ENCODE measurements at places on chromosomes 4 and X.

GRCh38 chr4:165493359-165493758 is 114.6 kb downstream of the CPE start:
- peak; percentile 85 for DNase-seq

- DNase-seq: no peak
Measured at GRCh38 chr4:48369771-48370170, 28.4 kb downstream of the SLAIN2 start.

DNA sequence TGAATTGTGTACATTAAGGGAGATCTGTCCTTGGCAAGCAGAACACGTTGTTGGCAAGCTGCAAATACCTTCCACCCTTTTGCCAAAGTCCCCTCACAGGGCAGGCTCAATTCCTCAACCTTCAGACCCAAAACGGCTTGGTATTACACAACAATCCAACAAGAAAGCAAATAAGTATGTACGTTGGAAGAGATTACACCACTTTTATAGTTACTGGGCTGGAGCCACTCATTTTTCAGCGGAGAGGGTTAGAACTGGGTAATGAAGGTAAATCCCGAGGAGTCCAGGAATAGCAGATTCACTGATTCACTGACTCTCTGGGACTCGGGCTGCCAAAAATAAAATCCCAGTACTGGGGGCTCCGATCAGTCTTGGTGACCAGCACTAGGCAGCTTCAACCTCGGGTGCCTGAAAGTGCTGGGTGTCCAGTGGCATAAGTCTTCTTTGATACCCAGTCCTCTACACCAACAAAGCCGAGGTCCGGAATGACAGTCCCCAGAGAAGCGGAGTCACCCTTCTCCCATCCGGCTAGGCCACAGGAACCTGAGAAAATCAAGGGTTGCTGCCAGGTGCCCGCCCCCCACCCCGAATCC is 587 bp downstream of the TIMM8A start:
- peak; percentile 20 for DNase-seq

DNA sequence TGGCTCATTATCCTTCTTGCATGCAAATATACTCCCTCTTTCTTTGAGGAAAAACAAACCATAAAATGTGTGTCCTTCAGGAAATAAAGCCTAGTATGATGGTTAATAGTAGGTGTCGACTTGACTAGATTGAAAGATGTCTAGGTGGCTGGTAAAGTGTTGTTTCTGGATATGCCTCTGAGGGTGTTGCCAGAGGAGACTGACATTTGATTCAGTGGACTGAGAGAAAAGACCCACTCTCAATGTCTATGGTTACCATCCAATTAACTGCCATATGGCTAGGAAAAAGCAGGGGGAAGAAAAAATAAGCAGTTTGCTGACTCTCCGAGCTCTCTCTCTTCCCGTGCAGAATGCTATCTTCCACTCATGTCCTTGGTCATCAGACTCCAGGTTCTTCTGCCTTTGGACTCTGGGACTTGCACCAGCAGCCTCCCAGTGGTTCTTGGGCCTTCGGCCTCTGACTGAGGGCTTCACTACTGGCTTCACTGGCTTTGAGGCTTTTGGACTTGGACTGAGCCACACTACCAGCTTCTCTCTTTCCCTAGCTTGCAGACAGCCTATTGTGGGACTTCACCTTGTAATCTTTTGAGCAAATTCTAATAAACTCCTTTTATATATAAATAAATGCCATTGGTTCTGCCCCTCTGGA is 532.1 kb upstream of the HTR2C start:
- DNase-seq: no peak

- no peak for DNase-seq
Measured at GRCh38 chr4:7167706-7168105, 24.6 kb upstream of the SORCS2 start.

DNA sequence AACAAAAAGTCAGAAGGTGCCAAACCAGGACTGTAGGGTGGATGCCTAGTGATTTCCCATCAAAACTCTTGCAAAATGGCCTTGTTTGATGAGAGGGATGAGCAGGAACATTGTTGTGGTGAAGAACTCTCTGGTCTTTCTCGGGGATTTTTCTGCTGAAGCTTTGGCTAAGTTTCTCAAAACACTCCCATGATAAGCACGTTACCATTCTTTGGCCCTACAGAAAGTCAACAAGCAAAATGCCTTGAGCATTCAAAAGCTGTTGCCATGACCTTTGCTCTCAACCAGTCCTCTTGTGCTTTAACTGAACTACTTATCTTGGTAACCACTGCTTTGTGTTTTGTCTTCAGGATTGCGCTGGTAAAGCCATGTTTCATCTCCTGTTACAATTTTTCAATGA is 3.0 kb upstream of the SEC31A start:
- DNase-seq: no peak

DNA sequence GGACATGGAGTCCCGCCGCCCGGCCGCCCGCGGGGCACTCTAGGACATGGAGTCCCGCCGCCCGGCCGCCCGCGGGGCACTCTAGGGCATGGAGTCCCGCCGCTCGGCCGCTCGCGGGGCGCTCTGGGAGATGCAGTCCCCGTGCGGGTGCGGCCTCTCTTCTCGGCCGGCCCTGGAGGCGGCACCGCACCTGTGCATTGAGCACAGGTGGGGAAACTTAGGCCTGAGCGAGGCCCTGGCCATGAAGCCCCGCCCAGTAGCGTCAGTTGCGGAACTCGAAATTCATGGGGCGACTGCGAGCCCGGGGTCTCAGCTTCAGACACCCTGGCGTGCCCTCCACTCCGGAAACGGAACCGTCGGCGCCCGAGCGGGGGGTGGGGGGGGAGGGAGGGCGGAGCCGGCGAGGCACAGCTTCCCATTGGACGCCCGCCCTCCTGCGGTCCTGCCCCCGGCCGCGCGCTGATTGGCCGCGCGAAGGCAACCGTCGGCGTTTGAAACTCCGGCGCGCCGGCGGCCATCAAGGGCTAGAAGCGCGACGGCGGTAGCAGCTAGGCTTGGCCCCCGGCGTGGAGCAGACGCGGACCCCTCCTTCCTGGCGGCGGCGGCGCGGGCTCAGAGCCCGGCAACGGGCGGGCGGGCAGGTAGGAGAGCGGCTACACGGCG is at the start of the genes TACC3 and TMEM129:
Gene TACC3, plus strand, starts transcription at position 519 of the 663 bp plus-strand sequence. CDS start 1,901 bp downstream, outside the sequence.
Gene TMEM129, minus strand, starts transcription at position 321 of the 663 bp plus-strand sequence. CDS start 486 bp downstream, outside the sequence.
- peak; percentile 99 for DNase-seq

DNA sequence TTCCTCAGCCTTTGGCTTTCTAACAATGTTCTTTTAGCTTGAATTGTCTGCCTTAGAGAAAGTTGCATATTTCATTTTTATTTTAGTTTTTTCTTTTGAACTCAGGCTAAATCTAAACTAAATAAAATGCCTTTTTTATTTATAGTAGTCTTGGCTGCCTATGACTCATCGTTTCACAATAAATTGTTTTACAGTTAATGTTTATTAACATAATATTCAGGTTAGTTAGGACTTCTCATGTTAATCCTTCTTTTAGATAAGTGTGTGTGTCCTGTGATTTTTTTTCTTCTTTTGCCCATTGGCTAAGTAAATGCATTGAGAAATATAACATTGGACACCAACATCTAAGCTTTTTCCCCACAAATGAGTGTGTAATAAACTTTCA is 1.6 kb downstream of the RP2 start:
- DNase-seq: no peak

GRCh38 chrX:69015564-69016292 is 149.5 kb downstream of the PJA1 start:
- no peak for DNase-seq

DNA sequence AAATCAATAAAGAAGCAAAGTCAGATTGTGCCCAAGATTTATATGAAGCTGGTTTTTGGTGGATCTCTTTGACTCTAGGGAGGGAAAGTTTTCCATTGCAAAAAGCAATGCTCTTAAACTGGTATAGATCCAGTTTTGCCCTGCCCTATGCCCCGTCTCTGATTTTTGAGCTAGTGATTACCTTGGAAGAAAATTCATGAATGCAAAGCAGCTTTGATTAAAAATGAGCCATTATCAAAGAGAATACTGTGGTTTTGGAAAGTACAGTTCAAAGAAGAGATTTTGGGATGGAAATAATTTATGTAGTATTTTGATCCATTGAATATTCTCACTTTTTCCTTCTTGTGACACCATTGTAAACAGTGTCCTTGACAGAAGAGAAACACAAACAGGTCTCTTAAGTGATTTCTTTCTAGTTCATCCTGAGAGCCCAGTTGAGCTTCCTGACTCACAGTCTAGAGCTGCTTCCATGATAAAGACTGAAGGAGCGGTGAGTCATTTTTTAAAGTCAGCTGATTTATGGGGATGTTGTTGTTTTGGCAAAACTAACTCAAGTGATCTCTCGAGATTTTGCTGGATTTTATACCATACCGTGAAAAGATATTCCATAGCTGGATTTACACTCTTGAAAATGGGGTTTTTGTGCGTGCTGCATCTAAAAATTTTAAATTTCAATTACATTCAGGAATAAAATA is 76.7 kb downstream of the AFF1 start:
- peak; percentile 66 for DNase-seq

Measured in AG20443 (cell line).